NCI-H1092 (cell line): ENCODE measurements at places on chromosomes 1 and 21.
A peak's percentile ranks its signal among the peaks of the same experiment; 100 is the strongest.

DNA sequence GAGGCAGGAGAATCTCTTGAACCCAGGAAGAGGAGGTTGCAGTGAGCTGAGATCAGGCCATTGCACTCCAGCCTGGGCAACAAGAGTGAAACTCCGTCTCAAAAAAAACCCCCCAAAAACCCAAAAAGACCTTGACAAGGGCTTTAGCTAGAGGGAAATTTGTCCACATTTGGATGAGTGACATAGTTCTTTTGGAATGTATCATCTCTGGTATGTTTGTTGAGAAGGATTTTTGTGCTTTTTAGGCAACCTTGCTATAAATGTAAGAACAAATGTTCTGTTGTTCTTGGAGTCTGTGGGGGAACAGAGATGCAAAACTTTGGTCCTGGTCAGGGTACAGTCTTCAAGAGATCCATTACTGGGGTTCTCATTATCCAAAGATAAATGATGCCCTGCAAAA is 28.9 kb downstream of the INAVA start:
- no peak for DNase-seq

DNA sequence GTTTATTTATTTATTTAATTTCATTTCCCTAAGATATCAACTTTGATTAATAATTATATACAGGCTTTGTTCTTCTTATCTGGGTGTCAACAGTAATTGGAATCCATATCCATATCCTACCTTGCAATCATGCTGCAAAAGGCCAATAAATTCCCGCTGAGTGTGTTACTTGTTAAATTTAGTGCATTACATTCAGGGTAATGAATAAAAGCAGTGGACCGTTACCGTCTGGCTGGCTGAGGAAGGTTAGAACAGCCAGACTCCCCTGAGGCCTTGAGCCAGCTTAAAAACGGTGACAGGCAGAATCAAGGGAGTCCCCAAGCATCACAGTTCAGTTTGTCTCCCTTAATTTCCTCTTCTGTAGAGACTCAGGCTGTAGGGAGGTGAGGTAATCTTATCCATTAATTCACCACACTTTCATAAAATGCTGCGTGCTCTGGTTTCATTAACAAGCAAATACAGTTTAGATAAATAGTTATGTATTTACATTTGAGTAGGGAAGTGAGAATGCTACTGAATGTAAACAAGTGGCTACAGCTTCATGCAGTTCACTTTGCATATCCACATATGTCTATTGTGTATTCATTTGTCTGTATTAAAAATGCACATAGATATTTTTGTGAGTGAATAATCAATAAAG is 888.2 kb upstream of the CXADR start:
- DNase-seq = peak; percentile 88

GRCh38 chr1:62941780-62942179 is 157.8 kb downstream of the ATG4C start:
- no peak for DNase-seq

GRCh38 chr1:168636642-168637111 is 60.3 kb downstream of the XCL1 start:
- no peak for DNase-seq

GRCh38 chr1:55584526-55585401 is 369.6 kb upstream of the USP24 start:
- DNase-seq = peak; percentile 52
